Stimulated activated CD4-positive, alpha-beta T cell treated with anti-CD3 and anti-CD28 coated beads, TNF-alpha, amount 100 ng/mL, for 48 hours (primary cell): ENCODE measurements at places on chromosomes 2 and 18.

DNA sequence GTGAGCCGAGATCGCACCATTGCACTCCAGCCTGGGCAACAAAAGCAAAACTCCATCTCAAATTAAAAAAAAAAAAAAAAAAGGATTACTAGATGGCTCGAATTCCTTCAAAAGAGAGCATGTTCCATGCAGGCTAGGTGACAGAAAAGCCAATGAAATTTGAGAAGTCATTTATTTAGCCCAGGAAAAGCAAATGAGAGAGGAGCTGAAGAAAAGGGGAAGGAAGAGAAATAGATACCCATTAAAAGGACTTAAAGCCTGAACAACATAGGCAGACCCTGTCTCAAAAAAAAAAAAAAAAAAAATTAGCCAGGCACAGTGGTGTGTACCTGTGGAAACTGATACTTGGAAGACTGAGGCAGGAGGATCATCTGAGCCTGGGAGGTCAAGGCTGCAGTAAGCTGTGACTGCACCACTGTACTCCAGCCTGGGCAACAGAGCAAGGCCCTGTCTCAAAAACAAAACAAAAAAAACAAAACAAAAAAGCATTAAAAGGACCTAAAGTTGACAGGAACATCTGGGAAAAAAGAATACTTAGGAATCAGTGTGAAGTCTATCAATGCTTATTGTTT, 11.1 kb downstream of the SEPTIN10 start:
- DNase-seq = no peak

GRCh38 chr2:145088756-145089155, 568.8 kb upstream of the ZEB2 start:
- no peak for DNase-seq

DNA sequence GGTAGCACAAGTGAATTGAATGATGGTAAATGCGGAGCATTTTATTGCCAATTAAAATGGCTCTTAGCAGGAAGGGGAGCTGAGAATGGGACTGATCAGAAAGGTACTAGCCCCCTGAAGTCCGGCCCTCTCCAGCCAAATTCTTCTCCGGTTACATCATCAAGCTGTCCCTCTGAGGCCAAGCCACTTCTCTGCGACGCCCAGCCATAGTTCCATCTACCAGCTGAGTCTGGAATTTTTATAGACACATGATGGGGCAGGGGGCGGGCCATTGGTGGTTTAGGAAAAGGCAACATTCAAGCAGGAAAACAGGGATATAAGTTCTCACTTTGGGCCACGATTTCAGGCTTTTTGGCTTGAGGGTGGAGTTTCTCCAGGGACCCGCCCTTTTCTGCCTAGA, 22.7 kb downstream of the RPRM start:
- DNase-seq = no peak

DNA sequence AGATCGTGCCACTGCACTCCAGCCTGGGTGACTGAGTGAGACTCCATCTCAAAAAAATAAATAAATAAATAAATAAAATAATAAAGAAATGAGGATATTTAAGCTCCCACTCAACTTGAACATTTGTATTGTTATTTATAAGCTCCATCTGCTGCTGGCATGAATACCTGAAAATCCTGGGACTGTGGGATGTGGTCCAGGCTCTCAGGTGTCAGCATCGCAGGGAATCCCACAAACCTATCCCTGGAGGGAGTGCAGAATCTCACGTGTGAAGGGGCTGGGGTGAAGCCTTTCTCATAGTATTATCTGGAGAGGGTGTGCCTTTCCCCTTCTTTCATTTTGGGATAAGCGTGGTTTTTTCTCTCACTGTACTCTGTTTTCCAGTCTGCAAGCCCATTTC, 47.4 kb upstream of the POLE4 start:
- no peak for DNase-seq

GRCh38 chr2:88709181-88709631, 17.7 kb downstream of the RPIA start:
- DNase-seq = no peak

DNA sequence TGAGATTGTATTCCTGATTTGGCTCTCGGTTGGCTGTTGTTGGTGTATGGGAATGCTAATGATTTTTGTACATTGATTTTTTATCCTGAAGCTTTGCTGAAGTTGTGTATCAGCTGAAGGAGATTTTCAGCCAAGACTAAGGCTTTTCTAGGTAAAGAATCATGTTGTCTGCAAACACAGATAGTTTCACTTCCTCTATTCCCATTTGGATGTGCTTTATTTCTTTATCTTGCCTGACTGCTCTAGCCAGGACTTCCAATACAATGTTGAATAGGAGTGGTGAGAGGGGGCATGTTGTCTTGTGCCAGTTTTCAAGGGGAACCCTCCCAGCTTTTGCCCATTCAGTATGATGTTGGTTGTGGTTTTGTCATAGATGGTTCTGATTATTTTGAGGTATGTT, 90.4 kb downstream of the CYP26B1 start:
- no peak for DNase-seq

DNA sequence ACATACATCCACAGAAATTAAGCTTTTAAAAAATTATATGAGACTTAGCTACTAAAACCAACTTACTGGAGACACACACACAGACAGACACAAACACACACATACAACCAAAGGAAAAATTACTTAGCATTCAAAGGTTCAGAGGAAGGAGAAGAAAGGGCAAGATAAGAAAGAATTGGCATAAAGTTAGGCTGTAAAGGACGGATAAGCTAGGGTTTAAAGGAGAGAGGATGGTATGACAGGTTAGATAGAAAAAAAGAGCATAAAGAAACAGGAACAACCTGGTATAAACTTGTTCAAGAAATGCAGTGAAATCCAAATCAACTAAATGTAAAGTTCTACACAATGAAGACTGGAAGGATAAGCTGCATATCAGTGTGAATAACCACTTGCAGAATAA, 73.4 kb downstream of the SLC66A3 start:
- DNase-seq = no peak

DNA sequence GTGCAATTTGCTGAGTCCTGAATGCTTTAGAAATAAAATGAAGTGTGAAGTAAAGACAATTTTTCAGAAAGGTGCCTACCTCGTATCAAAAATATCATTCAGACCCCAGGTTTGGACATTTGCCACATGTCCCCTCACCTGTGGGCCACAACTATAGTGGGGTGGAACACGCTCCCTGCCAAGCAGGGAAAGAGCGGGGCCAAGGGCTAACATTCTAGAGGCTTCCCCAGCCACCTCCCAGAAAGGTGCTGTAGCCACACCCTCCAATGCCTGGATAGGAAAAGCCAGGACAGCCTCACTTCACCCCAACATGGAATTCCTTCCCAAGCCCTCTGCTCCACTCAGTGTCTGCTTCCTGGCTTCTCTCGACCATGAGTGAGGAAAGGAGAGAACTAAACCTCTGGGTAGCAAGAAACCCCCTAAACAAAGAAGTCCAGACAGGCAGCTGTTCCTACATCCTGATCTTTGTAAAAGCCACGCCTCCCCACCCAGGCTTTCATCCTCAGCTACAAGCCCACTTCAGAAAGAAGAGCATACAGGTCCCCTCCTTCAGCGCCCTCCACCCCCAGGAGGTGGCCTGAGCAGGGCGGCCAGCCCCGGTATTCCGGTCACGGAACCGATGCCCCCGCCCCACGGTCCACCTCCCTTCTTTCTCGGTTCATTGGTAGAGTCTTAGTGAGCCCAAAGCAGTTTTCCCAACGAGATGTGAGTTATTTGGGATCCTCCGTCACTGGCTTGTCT, 2.1 kb downstream of the COL6A3 start:
- DNase-seq = no peak

DNA sequence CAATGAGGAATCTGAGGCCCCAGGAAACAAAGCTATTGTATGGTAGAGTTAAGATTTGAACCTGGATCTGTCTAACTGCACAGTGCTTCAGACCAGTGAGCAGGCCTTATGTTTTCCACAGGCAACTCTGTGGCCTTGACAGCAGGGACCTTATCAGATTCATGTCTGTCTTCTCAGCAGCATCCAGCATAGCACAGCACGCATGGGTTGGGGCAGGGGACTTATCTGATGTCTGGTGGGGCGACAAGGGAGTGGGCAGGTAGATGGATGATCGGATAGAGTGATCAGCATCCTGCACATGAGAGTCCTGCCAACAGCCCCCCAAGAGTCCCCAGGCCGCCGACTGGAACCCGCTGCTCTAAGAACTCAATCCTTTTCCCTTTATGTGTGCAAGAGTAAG, 28.7 kb upstream of the KCNF1 start:
- DNase-seq = no peak

DNA sequence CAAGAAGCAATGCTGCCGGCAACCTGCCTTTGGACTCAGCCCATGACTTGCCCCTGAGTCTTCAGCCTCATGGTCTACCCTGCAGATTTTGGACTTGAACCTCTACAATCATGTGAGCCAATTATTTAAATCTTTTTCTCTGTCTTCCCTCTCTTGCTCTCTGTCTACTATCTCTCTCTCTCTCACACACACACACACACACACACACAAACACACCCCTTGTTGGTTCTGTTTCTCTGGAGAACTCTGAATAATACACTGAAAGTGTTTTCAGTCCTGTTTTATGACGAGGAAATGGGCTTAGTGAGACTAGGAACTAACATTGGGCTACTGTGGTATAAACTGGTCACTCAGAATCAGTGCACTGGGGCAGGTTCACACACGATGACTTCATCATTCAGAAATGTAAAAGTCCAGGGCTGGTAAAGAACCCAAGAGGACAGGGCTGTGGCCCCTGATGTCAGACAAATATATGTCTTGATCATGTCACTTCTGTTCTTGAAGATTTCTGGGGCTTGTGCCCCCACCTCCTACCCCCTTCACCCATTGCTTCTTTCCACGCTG, 266.1 kb upstream of the SIX2 start:
- DNase-seq = no peak

DNA sequence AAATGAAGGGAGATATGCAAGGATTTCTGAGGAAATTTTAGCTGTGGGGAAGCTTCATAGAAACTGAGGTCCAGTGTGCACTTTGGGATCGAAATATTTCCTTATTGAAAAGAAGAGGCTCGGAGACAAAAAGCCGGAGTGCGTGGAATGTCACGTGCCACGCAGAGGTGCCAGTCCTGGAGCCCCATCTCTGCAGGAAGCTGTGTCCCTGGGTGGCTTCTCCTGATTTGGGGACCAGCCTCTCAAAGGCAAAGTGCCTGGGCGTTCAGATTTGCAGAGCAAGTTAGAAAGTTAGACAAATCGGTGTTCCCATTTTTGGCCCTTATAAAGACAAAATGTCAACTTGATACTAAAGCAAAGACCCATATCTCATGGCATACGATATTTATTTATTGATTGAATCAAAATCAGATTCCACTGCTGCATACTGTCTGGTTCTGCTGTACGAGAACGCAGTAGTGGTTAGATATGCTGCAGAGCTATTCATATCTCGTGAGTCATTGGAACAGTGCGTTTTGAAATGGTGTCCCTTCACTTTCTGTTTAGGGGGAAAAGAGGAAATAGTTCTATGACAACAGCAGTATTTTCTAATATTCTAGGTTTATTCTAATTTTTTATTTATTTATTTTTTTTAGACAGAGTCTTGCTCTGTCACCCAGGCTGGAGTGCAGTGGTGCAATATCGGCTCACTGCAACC, 9.1 kb upstream of the ATG16L1 start:
- DNase-seq = no peak

DNA sequence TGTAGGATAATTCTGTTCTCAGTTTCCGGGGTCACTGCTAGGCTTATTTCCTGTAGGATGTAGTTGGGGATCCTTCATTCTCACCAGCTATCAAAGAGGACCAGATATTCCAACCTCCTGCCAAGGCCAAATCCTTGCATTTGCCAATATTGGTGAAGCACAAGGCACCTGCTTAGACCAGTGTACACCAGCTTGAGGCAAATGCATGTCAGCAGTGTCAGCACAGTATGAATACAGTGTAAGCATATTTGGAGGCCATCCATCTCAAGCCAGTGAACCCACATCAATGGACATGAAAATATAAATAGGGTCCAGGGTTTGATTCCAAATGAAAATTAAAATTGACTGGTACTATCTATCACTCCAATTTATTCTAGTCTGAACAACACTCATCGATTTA, 88.0 kb upstream of the MAPRE2 start:
- no peak for DNase-seq

- DNase-seq = no peak
Measured at GRCh38 chr2:102619414-102620319, at the start of gene SLC9A2. Gene SLC9A2 (plus strand): TSS chr2:102619553. CDS start chr2:102619849, 296 bp downstream.

DNA sequence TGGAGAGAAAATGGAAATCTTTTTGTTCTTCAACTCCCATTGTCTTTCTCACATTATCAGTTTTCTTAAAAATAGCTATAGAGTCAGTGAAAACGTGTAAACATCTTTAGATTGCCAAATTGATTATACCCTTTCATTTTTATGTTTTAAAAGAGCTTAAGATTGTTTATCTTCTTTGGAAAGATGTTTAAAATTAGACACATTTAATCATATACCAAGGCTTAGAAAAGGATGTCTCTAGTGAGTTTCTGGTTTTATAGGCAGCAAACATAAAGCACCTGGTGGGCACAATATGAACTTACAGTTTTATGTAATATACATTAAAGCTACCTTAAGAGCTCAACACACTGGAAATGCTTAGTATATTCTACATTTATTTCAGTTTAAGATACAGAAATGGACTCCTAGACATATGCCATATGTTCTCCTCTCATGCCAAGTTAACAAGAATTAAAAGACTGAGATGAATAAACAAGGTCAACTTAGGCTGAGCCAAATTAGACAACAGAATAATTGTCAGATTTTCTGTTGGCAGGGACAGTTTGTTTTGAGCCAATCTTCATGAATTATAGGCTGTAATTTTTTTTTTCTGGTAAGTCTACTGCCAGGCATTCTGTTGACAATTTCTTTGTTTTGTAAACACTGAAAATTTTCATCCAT, 112.7 kb downstream of the OTX1 start:
- DNase-seq = no peak

- no peak for DNase-seq
Measured at GRCh38 chr18:63083555-63083954, 236.0 kb downstream of the BCL2 start.

- DNase-seq = no peak
Measured at GRCh38 chr2:23322567-23323197, 62.3 kb upstream of the KLHL29 start.
